ENCODE measurements at places on chromosomes 2 and 18.

DNA sequence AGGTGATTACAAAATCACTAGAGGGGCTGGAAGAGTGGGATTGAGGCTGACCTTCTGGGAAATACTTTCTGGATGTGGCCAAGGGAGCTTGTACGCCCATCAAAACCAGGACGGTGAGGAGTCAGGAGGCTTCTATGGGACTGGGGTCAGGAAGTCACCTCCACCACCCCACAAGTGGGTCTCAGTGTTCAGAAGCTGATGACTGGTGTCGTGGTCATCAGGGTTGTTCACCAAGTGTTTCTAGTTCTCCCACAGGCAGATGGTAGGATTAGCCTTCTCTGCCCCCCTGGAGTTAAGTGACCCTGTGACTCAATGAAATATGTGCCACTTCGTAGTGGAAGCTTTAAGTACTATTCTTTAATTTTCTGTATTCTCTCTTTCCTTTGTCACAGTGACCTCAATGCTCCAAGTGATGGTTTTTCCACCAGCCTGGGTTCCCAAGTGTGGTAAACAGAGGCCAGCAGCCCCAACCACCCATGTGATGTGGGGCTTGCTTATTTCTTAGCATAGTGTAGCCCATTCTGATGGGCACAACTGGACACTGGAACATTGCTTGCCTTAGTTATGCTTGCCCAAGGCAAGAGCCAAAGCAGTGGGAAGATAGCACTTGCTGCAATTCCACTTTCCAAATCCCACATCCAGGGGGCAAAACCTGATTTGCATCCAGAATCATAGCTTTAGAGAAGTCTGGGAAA is 258.8 kb downstream of the CYP26B1 start:
- no peak for DNase-seq

GRCh38 chr2:45765007-45765727 is 113.7 kb downstream of the PRKCE start:
- no peak for DNase-seq

DNA sequence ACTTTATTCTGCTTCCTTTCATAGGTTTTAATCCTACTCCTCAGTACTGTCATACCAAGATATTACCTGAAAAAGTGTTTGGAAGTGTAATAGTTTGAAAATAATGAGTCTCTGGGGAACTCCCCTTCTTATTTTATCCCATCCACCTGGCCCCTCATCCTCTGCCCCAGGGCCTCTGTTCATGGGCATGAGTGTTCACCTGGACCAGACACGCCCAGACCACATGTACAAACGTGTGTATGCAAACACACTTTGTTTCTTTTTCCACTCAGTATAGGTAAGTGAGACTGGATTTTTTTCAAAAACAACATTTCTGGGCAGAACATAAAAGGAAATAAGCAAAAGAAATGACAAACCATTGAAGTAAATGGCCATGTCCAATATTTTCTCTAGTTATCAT is 62.1 kb upstream of the THSD7B start:
- DNase-seq = no peak

GRCh38 chr2:191245046-191245868 is at the start of gene MYO1B:
TSS of gene MYO1B (plus strand) at chr2:191245404. CDS start at chr2:191276896, 31,492 bp downstream.
- peak; percentile 90 for DNase-seq

DNA sequence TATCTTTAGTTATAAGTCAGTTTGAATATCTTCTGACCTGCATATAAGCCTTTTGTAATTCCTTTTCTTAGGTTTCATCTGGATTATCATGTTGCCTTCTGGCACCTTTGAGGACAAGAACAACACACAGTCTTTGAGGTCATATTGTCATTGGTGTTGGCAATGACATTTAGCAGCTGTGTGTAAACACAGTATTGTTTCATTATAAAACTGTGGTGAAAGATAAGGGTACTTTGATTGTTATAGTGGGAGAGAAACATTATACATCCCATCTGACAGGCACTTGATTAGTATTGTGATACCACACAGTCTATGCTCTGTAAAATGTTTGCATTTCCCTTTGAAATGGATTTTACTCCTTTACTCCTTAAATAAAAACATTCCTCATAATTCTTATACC is 313.5 kb downstream of the RPRM start:
- DNase-seq = no peak

DNA sequence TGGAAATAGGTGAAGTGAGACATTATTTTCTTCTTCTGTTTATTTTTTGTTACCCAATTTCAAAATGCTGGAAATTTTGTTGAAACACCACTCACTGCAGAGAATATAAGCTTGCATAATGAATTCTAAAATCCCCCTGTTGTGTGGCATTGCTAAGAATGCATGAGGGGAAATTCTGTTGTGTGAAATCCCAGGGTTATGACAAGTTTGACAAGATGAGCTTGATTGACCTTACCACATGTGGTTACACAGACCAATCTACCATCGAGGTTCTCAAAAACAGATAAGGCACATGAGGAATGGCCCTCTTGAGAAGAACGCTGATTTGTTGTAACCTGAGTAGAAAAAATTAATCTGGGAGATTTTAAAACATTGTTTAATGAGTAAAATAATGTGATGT is 261.6 kb upstream of the MMADHC start:
- DNase-seq = no peak
